Thoracic aorta (tissue), 2 donors: ENCODE measurements at places on chromosomes 5 and 9. TPM values are rescaled to one million over a fixed set of nuclear protein-coding genes. Genes with fewer than 3 reads are reported as not detected.
A peak's percentile ranks its signal among the peaks of the same experiment; 100 is the strongest.

GRCh38 chr9:98532574-98532973 is 176.2 kb downstream of the GABBR2 start:
- H3K27ac ChIP-seq, result no peak overlapping the region
- H3K36me3 ChIP-seq, result no peaks in the 10 kb centered on the region
- no peaks in the 10 kb centered on the region for H3K4me1 ChIP-seq
- H3K4me3 ChIP-seq, result no peak overlapping the region
- no peaks in the 10 kb centered on the region for H3K27me3 ChIP-seq

GRCh38 chr9:85960688-85961093 is 19.7 kb downstream of the NAA35 start:
- H3K4me1 ChIP-seq, result peaks cover 5% of the 10 kb centered on the region
- no peak overlapping the region for H3K27ac ChIP-seq
- no peak for DNase-seq
- H3K27me3 ChIP-seq, result no peaks in the 10 kb centered on the region
- no peak overlapping the region for H3K4me3 ChIP-seq
- H3K36me3 ChIP-seq, result peaks cover 11% of the 10 kb centered on the region

GRCh38 chr5:135032695-135032998 is 1.4 kb downstream of the PITX1 start:
- no peak for DNase-seq
- H3K4me3 ChIP-seq, result peak overlapping the region; percentile 70
- no peaks in the 10 kb centered on the region for H3K36me3 ChIP-seq
- H3K27ac ChIP-seq, result no peak overlapping the region

Gene SMIM33
- not detected for total RNA-seq

Gene GPSM1
- 33.6 TPM for total RNA-seq

Gene TMEM215
- not detected for total RNA-seq

Gene GABRA1
- total RNA-seq, result not detected

DNA sequence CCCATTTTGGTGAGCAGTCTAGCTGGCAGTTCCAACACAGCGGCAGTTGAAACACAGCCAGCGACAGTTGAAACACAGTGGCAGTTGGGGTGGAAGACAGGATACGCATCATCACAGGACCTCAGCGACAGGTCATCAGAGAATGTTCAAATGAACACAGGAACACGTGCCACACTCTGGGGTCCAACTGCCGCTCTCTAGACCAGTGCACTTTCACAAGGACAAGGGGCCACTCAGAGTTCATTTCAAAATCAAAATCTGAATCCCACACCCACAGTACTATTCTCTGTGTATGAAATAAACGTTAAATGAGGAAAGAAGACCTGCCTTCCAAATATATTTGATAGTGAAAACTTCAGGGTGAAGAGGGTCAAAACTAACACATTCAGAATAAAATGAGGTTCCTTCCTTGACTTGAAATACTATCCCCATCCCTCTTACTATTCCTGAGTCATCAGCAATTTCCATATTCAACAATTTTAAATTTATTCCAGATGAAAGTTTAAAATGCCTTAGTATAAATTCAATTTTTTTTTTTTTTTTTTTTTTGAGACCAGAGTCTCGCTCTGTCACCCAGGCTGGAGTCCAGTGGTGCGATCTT is 53.0 kb upstream of the SIMC1 start:
- no peak overlapping the region for H3K4me3 ChIP-seq
- no peaks in the 10 kb centered on the region for H3K4me1 ChIP-seq
- H3K27me3 ChIP-seq, result no peaks in the 10 kb centered on the region
- DNase-seq, result no peak

DNA sequence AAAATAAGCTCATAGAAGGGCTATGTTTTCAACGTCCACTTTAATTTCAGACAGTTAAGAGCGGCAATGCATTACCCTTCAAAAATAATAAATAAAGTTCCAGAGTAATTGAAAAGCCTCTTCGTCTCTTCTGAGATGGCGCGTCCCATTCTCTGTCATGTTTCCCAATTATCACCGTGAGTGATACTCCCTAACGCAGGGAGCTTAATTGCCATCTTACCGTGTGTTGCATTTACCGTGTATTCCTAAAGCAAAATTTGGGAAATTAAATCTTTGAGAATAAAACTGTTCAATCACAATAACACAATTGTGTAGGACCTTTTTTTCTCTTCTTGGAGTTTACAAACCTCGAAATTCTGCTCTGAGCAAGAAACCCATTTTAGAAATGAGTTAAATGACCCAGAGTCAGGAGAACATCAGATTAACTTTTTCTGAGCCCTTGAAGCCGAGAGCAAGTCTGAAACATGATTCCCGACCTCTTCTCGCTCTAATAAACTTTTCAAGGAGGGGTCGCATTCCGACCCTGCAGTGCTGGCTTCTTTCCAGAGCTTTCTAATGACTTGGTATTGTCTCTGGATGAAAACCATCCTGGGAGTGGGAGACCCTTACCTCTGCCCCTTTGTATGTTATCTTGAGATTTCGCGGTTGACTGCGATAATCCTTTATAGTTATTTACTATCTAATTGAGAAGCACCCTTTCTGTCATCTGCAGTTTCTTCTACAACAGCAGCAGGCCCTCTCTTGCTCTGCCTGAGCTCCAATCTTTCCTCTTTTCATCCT is 251.5 kb downstream of the FSTL4 start:
- DNase-seq, result no peak
- no peaks in the 10 kb centered on the region for H3K27me3 ChIP-seq
- no peaks in the 10 kb centered on the region for H3K4me1 ChIP-seq
- no peaks in the 10 kb centered on the region for H3K36me3 ChIP-seq

Gene SLC31A1
- 11.5 TPM for total RNA-seq

DNA sequence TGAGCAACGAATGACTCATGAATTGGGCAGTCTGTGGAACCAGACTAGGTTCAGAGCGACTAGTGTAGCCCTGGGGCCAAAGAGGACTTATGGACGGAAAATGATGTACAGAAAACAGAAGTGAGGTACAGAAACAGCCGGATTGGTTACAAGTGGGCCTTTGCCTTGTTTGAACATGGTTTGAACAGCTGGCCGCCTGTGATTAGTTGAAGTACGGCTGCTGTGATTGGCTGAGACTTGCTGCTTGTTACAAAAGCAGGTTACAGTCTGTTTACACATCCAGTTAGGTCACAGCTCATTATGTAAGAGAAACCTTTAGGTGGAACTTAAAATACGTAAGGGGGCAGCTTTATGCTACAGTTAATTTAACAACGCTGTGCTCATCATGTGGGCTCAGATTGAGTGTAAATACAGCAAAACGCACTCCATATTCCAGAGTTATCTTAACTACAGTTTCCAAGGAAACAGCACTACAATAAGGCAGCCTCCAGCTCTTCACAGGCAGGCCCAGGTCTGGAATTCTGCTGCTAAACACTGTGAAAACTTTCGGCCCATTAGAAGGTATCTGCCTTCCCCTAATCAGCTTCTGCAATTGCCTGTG is 6.5 kb downstream of the AMACR start:
- no peaks in the 10 kb centered on the region for H3K4me1 ChIP-seq
- no peak overlapping the region for H3K27ac ChIP-seq
- H3K27me3 ChIP-seq, result no peaks in the 10 kb centered on the region
- no peak overlapping the region for H3K4me3 ChIP-seq

GRCh38 chr5:378301-378891 is 56.9 kb downstream of the AHRR start:
- no peaks in the 10 kb centered on the region for H3K36me3 ChIP-seq
- H3K27ac ChIP-seq, result no peak overlapping the region
- H3K4me1 ChIP-seq, result no peaks in the 10 kb centered on the region
- H3K4me3 ChIP-seq, result no peak overlapping the region

Gene PCDHGB5
- total RNA-seq, result 20.8 TPM

DNA sequence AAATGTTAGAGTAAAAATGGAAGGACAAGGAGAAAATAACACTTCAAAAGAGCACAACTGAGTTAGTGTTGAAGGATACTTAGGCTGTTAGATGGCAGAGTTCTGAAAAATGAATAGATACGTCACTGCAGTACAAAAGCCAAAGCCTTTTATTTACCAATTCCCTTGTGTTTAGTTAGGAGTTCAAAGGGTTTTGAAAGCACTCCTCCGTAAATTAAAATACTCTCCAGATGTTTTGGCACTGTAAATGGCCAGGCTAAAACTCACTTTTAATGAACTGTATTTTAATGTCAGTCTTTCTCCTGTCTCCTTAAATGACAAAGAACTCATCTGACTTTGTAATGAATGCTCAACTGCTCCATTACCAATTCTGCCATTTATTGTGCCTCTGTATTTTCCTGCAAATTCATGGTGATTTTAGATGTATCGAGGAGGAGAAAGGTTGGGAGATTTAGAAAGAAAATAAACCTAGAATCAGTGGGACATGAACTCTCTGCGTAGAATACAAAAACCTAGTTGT is 1727.2 kb downstream of the MAT2B start:
- H3K27ac ChIP-seq, result no peak overlapping the region
- no peak for DNase-seq

DNA sequence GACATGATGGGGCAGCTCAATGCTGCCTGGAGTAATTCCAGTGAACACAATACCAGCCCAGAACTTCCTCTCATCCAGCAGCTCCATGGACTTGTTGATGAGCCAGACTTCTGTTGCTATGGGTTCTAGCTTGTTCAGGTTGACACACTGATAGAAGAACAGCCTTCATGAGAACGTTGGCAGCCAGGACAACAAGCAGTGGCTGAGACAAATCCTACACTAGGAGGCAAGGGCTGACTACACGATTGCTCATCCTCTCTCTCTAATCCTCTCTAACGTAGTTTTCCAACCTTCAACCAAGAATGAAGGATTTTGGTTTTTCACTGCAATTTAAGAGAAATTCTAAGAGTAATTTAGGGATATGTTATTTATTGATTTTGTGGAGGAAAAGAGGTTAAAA is 67.8 kb downstream of the NIPSNAP3B start:
- no peaks in the 10 kb centered on the region for H3K27me3 ChIP-seq
- H3K4me3 ChIP-seq, result no peak overlapping the region
- no peaks in the 10 kb centered on the region for H3K4me1 ChIP-seq
- DNase-seq, result no peak

DNA sequence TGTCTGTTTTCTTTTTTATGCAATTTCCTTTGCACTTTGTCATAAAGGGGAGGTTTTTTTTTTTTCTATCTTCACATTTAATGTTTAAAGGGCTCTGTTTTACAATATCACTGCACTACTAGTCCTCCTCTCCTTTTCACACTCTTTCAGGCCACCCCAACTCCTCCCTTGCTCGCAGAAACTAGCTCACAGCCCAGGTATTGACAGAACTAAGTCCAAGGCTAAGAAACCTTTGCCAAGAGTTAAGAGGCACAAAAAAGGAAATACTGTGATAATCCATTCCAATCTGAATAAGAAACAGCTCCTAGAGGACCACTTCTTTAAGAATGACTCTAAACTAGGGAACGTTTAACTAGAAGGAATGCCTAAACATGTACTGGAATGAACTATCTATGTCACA is 1.1 kb upstream of the FGF10 start:
- no peak for DNase-seq
- H3K27ac ChIP-seq, result no peak overlapping the region
- H3K4me1 ChIP-seq, result no peaks in the 10 kb centered on the region

GRCh38 chr9:112327718-112328450 is 5.5 kb downstream of the PTBP3 start:
- no peak for DNase-seq
- no peaks in the 10 kb centered on the region for H3K36me3 ChIP-seq
- no peaks in the 10 kb centered on the region for H3K27me3 ChIP-seq
- peaks cover 11% of the 10 kb centered on the region for H3K4me1 ChIP-seq
- no peak overlapping the region for H3K4me3 ChIP-seq

GRCh38 chr9:73200694-73201452 is 49.2 kb downstream of the ANXA1 start:
- no peak for DNase-seq
- H3K27me3 ChIP-seq, result no peaks in the 10 kb centered on the region
- no peak overlapping the region for H3K4me3 ChIP-seq
- peaks cover 8% of the 10 kb centered on the region for H3K4me1 ChIP-seq
- no peaks in the 10 kb centered on the region for H3K36me3 ChIP-seq

GRCh38 chr9:99035313-99035712 is 69.6 kb upstream of the TGFBR1 start:
- peaks cover 2% of the 10 kb centered on the region for H3K4me1 ChIP-seq
- H3K36me3 ChIP-seq, result peaks cover 5% of the 10 kb centered on the region
- DNase-seq, result no peak
- no peak overlapping the region for H3K4me3 ChIP-seq
